ENCODE measurements at places on chromosomes 6 and 20.

DNA sequence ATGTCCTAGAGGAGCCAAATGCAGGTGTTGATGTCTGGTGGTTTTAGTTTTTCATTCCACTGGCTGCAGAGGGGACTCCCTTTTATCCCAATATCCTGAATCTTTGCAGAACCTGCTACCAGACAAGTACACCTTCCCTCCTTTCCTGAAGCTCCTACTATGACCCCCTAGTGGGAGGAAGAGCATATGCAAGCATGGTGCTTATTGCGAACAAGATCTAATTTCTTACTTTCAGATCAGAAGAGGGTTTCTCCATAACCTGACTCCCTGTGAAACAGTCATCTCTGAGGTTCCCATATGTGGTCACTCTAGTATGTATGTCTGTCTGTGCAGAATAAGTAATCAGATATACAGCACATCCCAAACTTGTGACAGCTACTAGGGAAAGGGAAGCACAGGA, 277.2 kb downstream of the ARHGAP18 start:
- DNase-seq = no peak

GRCh38 chr6:129774697-129775447, 64.9 kb upstream of the ARHGAP18 start:
- peak; percentile 25 for DNase-seq

- DNase-seq = no peak
These were observed 109.0 kb upstream of the TRAF3IP2 start for GRCh38 chr6:111714416-111715270.

GRCh38 chr6:43848671-43849391, 78.8 kb downstream of the VEGFA start:
- no peak for DNase-seq

DNA sequence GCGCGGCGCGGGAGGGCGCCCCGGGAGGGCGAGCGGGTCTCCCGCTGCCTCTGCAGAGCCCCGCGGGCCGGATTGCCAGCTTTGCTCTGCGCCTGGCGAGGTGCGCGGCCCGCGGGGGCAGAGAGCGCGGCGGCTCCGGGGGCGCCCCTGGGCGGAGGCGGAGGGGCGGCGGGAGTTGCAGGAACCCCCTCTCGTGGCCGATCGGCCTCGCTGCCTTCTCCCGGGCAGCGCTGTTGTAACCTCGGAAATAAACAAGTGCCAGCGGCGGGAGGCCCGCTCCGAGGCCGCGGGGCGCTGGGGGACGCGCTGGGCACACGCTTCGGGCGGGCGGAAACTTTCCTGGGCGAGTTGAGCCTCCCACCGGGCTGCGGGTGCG, 1.2 kb downstream of the CDH4 start:
- no peak for DNase-seq

DNA sequence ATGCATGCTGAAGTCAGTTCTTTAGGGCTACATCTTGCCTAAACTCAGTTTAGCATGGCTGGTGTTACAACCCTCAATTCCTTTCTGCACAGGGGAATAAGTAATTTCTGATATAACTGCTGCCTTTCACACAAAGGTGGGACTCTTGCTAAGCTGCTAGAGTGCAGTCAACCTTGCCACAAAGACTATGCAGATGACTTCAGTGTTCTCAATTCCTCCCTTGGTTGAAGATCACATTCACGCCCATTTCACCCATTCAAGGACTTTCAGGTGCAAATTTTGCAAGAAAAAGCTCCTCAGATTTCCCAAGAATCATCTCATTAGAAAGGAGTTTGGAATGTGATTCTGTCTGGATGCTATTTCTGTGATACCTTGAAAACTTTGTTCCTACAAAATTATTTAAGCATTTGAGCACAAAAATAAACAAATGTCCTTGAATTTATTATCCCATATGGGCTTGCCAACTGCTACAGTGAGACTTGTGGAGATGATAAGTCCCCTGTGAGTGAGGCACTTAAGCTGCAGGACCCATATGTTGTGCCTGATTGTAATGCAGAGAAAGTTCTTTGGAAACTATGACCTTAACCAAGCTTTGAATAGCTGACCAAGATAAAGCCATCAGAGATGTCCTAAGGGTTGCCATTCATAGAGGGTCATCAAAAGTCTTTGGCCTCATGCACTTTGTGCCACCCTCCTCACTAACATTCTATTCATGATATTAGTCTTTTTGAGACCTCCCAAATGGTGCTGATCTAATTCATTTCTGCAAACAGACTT, 111.8 kb downstream of the PLCB4 start:
- DNase-seq = no peak

GRCh38 chr20:33728463-33728862, 3.3 kb upstream of the ZNF341 start:
- no peak for DNase-seq

DNA sequence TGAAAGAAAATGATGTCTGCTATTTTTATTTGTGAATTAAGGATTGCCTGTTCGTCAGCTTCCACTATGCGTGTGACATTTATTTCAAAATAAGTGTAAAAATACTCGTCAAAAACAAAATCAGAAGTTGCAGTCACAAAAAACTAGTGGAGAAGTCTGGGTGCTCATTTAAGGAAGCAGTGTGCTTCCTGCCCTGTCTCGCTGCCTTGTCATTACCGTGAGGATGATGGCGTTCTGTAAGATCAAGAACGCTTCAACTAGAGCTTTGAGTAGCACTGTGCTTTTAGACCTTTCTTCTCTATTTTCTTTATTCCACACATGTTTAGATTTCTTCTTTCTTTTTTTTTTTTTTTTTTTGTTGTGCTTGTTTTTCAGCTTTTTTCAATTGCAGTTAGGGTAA, 186.9 kb downstream of the TBC1D7 start:
- DNase-seq = no peak

DNA sequence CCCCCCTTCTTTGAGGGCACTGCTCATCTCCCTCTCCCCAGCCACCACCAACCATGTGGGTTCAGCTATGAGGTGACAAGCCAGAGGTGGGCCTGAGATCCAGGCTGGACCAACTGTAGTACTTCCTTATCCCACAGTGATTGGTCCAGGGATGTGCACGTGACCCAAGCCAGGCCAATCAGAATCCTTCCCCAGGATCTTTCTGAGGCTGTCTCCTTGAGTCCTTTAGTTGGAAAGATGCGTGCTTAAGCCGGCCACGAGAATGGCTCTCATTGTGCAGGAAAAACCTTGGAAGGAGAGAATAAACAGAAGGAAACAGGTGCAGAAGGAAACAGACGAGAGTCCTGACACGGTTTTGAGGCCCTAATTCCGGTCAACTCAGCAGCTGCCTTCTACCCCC, 39.2 kb downstream of the ZC3H12D start:
- no peak for DNase-seq

DNA sequence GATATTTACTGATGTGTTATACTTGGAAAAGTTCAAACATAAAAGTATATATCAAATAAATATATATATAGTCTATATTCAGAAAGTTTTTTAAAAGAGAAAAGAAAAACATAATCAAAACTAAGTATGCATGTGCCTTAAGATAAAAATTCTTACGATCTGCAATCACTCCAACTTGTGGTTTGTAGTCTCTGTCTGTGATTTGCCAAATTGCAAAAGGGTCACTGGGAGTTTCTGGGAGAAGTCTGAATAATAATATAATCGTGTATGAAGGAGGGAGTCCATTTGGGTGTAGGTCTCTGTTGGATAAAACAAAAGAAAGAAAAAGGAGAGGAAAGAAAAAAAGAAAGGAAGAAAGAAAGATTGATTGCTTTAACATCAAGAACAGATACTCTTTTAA, 92.4 kb downstream of the COL12A1 start:
- no peak for DNase-seq

DNA sequence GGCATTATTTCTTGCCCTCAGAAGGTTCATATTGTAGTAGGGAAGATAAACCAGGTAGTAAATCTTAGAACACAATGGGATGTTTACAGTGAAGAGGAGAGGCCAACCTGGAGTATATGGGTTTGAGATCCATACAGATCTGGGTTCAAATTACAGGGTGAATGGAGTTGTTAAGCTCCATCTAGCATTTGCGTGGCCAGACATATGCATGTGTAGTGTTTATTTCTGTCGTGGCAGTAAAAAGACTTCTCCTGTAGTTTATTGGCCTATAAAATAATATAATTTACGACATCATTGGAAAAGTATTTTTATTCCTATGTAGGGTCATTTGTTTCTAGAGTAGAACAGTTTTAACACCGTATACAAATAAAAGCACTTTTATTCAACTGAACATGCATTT, 25.2 kb upstream of the TULP4 start:
- DNase-seq = no peak

DNA sequence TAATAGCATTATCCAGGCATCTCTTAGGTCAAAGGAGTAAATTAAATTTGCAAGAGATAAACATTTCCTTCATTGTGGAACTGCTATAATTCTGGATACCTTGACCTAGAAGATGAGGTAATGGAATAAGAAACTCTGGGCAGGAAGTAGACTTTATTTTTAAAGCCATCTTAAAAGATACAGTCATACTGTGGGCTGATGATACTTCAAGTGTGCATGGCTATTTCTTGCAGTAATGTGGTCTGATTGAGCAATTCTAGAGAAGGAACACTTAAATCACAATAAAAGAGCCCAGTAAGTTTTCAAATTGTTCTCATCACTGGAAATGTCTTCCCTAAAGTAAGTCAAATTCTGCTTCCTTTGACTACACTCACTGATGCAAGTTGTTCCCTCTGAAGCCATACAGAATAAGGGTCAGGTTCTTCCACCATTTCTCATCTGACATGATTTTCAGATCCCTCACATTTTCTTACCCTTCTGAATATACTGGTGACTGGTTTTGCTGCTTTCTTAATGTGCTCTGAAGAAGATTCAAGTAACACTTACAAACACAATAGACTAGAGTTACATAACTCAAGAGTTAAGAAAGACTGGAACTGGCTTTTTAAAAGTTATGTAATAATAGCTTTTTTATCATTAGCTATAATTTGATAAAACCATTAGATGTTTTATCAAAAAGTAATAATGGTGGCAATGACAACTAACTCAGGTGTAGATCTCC, 62.6 kb upstream of the TMEM244 start:
- DNase-seq = no peak

DNA sequence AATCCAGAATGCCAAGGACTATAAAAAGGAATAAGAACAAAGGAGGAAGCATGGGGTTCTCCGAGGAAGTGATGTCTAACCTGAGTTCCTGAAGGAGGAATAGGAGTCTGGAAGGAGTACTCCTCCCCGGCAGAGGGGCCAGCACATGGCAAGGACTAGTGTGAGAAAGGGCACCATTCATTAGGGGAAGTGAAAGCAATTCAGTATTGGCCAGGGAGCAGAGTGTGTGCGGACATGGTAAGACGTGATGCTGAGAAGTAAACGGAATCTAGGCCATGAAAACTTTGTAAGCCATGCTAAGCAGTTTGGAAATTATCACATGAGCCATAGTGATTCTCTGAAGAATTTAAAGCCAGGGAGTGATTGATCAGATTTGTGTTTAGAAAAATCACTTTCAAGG, 218.9 kb upstream of the PRDM1 start:
- no peak for DNase-seq

DNA sequence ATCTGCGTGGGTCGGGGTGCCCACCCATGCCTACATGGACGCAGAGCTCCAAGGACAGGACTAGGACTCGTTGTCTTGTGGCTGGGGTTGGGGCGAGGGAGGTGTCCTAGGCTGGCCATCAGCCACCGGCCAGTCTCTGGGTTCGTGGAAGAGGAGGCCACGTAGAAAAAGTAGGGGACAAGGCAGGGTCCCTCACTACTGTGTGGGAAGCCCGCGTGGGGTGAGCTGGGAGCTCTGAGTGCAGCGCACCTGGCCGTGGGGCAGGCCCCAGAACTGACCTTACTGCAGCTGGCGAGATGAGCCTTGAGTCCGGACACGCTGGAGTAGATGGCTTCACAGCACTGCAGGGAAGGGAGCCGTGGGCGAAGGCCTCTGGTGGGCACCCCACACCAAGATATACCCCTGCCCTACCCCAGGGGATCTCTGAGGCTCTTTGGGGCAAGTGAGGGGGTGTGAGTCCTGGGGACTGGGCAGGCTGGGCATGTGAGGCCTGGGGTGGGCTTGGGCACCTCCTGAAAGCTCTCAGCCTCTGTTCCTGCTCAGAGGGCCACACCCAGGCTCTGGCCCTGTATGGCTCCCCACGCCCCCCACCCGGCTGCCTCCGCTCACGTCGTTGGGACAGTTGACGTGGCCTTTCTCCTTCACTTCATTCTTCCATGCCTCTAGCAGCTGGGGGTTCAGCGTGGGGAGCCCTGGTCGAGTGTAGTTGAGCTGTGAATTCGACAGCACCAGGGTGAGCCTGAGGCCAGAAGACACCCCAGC, 5.6 kb upstream of the UCKL1 start:
- no peak for DNase-seq

GRCh38 chr6:130098317-130098716, 79.9 kb downstream of the L3MBTL3 start:
- peak; percentile 32 for DNase-seq

- no peak for DNase-seq
These were observed 13.5 kb downstream of the THBS2 start for GRCh38 chr6:169240125-169240524.

DNA sequence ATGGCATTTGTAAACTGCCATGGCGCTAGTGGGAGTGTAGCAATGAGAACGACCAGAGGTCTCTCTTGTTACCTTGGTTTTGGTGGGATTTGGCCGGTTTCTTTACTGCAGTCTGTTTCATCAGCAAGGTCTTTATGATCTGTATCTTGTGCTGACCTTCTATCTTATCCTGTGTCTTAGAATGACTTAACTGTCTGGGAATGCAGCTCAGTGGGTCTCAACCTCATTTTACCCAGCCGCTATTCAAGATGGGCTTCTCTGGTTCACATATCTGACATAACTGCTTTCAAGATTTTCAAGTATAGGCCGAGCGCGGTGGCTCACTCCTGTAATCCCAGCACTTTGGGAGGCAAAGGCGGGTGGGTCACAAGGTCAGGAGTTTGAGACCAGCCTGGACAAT, 1.9 kb upstream of the SFT2D1 start:
- DNase-seq = no peak

- no peak for DNase-seq
These were observed 28.3 kb downstream of the RIN2 start for GRCh38 chr20:19786311-19786710.

DNA sequence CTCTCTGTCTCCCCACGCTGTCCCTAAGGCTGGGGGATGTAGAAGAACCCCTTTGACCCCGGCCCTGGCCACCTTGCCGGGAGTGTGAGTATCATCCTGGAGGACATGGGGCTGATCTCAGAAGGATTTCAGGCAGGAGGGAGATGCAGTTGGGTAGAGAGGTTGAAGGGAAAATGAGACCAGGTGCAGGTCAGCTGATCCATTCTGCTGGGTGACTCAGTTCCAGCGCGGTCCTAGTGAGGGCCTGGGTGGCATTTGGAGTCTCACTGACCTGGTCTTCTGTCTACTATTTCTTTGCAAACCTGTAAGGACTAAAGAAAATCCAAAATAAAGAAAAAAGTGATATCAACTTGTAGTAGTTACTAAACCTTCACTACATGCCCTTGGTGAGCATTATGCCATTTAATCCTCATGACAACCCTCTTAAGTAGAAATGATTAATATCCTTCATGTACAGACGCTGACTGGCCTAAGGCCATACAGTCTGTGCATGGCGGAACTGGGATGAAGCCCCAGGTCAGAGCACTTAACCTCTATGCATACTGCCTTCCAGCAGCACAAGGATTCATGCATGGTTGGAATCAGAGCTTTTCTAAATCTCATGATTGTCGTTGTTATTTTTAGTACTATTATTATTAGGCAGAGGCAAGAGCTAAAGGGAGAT, 106.3 kb downstream of the ZDHHC14 start:
- no peak for DNase-seq

- no peak for DNase-seq
These were observed 305.4 kb downstream of the CDKAL1 start for GRCh38 chr6:20839630-20840029.

- no peak for DNase-seq
These were observed 112.6 kb upstream of the RALGAPA2 start for GRCh38 chr20:20824924-20825584.

Data from NCI-H187 (cell line).